Effector memory CD4-positive, alpha-beta T cell (primary cell): ENCODE measurements at places on chromosomes 7 and 10.
A peak's percentile ranks its signal among the peaks of the same experiment; 100 is the strongest.

DNA sequence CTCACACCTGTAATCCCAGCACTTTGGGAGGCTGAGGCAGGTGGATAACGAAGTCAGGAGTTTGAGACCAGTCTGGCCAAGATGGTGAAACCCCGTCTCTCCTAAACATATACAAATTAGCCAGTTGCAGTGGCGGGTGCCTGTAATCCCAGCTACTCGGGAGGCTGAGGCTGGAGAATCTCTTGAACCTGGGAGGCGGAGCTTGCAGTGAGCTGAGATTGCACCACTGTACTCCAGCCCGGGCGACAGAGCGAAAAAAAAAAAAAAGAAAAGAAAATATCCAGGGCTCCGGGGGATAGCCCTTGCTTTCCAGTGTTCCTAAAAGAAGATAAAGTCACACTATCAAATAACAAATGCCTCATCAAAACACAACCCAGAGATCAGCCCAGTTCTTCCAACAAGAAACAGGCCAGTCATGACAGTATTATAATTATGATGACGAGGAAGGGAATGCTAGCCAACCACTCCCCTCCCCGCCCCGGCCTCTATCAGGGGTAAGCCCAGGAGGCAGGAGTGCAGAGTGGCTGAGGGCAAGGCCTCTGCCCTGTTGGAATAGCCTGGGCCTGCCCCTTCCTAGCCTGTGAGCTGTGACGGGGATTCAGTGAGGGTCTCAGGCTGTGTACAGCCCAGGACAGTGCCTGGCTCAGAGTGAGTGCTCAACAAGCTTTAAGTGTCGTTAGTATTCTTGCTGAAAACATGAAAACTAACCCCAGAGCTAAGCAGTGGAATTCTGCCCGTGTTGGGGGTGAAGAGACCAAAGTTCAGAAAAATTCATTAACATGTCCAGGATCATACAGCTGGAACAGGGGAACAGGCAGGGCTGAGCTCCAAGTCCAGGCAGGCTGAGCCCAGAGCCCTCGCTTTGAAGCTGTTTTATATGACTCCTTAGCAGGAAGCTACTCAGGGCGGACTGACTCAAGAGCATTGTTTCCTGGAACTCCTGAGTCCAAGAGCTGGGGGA lies 54.3 kb downstream of the FAM241B start:
- DNase-seq, result no peak

DNA sequence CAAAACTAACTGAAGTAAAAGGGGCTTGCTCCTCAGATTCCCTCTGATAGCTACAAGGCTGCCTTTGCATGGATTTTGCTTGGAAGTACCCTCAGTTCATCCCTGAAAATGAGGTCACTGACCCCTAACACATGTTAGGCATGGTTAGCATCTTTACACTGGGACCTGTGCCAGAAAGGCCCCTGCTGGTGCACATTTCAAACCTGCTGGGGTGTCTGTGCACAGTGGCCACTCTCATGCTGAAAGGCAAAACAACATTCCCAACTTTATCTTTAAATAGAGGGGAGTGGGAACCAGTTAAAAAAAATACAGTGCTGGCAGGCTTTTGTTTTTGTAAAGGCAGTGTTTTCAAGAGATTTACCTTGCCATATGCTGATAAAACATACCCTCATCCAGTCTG lies 99.1 kb downstream of the ANK3 start:
- no peak for DNase-seq

- no peak for DNase-seq
Observed at GRCh38 chr7:35657125-35657524, 37.8 kb downstream of the HERPUD2 start.

- no peak for DNase-seq
Observed at GRCh38 chr7:27689591-27690164, 27.0 kb upstream of the HIBADH start.

- no peak for DNase-seq
Observed at GRCh38 chr7:42235741-42236161, 1.3 kb downstream of the GLI3 start.

GRCh38 chr7:57403601-57404342 lies 46.2 kb upstream of the ZNF716 start:
- DNase-seq, result no peak

- DNase-seq, result no peak
Observed at GRCh38 chr10:95397747-95398146, 106.9 kb upstream of the PDLIM1 start.

GRCh38 chr10:100364735-100365391 lies 17.8 kb downstream of the SCD start:
- DNase-seq, result no peak

- no peak for DNase-seq
Observed at GRCh38 chr7:11130012-11130411, 156.3 kb downstream of the PHF14 start.

DNA sequence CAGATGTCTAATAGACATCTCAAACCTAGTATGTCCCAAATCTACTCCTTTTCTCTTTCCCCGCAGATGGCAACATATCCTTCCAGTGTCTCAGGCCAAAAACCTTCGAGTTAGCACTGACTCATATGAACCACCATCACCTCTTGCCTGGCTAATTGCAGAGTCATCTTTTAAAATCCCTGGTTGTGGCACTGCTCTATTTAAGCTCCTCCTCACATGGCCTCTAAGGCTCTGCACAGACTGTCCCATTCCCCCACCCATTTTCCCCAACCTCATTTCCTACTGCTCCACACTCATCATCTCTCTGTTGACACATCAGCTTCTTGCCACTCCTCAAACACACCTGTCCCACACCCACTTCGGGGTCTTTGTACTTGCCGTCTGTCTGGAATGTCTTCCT lies 16.8 kb upstream of the HBP1 start:
- no peak for DNase-seq

- DNase-seq, result no peak
Observed at GRCh38 chr7:128453836-128454804, 1.6 kb upstream of the HILPDA start.

GRCh38 chr7:30909431-30909830 lies 2.2 kb upstream of the AQP1 start:
- no peak for DNase-seq

GRCh38 chr10:22633106-22633505 lies 81.3 kb downstream of the PIP4K2A start:
- DNase-seq, result no peak

DNA sequence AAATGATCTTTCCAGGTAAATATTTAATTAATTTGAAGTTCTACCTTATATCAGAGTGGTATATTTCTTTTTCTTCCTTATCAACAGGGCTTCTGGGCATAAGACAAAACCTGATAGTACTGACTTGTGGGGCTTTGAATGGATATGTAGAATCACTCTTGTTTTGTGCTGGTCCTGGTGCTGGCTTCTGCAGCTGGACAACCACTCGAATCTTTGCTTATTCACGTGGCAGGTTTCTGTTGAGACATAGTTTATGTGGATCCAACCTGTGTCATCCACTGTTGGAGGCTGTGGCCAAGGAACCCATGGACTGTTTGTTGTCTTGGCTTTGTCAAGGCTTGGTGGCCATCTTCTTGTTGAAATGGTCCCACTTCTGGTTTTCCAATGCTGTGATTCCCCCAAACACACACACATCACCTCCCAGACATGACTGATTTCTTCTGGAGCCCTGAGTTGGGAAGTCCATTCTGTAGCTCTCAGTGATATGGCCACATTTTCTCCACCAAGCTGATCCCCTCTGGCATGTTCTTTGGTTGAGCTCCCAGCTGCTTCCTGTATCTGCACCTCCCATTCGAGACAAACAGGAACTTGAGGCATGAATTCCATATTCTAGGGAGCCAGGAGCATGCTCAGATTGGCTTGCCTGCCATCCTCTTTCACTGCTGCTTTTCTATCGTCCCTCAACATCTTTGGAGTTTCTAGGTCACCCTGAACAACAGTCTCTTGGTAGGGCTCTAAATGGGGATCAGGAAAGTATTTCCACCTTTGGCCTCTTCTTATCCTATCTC lies 19.5 kb downstream of the TAS2R41 start:
- no peak for DNase-seq

DNA sequence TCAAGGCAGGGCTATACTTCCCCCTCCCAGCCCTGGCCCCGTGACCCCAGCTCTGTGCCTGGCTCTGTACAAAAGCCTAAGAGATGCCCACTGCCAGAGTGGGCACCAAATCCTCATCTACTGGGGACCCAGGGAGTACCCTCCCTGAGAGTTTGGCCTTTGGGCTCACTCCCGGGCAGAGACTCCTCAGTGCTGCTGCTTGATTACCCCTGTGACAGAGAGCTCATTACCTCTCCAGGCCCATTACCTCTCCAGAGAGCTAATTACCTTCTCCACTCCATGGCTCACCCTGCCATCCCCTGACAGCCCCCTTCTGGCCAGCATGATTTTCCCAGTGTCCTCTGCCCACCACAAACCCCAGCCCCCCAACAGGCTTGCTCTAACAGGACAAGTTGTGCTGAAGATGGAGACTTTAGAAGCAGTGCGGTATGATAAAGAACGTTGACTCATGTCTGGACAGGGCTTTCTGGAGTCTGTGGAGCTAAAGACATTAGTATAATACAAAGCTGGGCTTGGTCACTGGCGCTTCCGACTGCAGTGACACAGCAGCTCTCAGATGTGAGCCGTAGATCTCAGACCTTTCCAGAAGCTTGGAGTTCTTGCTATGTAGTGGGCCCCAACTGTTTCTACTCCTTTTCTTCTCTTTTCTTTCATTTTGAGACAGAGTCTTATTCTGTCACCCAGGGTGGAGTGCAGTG lies 111.3 kb upstream of the KCTD7 start:
- DNase-seq, result no peak

DNA sequence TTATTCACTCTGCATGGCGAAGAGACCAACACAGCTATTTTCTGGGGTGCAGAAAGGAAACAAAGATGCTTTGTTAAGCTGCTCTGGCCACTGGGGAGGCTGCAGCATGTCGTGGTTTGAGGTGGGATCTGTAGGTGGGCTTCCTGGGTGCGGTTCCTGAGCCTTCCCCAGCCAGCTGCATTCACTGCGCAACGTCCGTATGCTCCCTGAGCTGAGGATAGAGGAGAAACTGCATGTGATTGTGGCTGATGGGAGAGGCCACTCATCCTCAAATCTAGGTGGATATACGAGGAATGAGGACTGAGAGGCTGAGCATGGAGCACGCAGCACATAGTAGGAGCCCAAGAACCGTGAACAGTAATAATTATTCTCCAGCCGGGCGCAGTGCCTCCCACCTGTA lies 9.9 kb upstream of the DNAAF5 start:
- DNase-seq, result no peak

GRCh38 chr7:130136579-130137167 lies 66.3 kb downstream of the KLHDC10 start:
- no peak for DNase-seq

DNA sequence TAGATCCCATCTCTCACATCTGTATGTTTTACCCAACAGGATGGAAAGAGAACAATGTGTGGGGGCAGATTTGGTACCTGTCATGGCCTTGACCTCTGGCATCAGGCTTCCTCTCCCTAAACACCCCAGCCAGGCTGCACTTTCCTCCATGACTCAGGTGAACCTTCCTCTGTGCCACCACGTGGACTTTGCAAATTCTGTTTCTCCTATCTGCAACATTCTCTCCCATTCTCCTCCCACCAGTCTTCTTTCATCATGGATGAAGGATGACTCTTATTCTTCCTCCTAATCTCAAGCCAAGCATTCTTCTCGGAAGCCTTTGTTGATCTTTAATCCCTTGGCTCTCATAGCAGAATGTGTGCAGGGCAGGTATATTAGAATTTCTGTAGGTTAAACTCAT lies 355.4 kb downstream of the KCNMA1 start:
- no peak for DNase-seq

- DNase-seq, result no peak
Observed at GRCh38 chr7:26117142-26117807, 34.7 kb upstream of the NFE2L3 start.

- DNase-seq, result no peak
Observed at GRCh38 chr10:101000127-101000914, 713 bp downstream of the LZTS2 start.

DNA sequence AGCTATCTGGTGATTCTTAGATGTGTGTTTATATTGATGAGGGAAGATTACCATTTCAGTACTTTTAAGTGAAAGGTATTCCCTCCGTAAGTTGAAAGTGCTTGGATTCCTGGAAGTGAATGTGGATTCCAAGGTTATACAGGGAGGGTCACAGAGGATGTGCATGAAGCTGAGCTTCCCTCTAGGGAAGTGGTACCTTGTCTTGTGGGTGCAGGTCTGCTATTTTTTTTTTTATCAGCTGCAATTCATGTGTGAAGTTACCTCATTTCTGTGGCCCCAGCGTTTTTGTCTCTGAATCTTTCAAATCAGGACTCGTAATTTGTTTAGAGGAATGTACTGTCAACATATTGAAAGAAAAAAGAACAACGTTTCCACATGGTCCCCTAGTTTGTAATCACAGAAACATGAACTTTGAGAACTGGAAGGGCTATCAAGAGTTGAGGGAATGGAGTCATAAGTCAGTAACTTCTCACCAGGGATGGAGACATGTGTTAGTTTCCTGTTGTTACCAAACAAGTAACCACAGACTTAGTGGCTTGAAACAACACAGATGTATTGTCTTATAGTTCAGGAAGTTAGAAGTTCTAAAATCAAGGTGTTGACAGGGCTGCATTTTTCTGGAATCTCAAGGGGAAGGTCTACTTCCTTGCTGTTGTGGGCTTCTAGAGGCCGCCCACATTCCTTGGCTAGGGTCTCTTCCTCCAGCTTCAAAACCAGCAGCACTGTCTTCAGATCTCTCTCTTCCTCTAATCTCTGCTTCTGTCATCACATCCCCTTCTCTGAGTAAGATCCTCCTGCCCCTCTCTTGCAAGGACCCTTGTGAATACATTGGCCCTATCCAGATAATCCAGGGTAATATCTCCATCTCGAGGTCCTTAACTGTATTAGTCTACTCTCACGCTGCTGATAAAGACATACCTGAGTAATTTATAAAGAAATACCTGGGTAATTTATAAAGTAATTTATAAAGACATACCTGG lies 64.4 kb downstream of the RAB18 start:
- DNase-seq, result no peak

GRCh38 chr7:78080241-78080640 lies 281.7 kb downstream of the PHTF2 start:
- DNase-seq, result no peak

- DNase-seq, result peak; percentile 15
Observed at GRCh38 chr7:25565949-25566348, 337.7 kb upstream of the NPVF start.

DNA sequence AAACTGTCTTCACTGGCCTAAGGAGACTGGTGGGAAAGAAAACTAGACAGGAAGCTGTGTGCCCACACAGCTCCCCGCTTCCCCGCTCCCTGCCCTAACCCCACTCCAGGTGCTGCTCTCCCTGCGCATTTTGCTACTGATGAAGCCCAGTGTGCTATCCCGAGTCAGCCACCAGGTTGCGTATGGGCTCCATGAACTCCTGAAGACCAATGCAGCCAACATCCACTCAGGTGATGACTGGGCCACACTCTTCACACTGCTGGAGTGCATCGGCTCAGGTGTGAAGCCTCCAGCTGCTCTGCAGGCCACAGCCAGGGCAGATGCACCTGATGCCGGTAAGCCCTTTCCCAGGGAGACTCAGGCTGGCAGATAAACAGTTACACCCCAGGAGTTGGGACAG lies 20.3 kb upstream of the NFKB2 start:
- no peak for DNase-seq
